A172 (cell line): ENCODE measurements at places on chromosomes 7 and 10.

DNA sequence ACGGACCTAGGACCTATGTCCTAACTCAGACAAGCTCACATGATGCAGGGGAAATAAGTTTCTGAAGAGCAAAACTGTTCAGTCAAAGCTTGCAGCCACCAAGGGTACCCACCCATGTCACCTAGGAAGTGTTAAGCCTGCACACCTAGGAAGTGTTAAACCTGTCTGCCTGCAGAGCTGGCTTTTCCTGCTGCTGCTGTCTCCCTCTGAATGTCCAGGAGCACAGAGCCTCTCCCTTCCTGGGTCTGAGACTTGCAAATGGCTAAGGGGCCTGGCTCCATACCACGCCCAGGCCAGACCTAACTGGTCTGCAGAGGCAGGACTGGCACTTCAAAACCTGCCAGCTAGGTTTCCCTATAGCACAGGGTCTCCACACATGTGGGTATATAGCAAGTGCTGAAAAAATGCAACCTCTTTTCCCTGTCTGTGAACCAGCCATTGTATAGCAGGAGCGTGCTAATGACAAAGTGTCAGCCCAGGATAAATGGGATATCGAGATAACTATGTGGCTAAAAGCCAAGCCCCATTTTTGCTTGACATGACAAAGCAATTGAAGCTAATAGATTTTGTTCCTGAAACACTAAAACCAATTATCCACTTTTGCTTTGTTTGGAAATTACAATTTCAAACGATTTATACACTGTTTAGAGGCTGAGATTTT is 1.5 kb downstream of the GDF2 start:
- DNase-seq: no peak

DNA sequence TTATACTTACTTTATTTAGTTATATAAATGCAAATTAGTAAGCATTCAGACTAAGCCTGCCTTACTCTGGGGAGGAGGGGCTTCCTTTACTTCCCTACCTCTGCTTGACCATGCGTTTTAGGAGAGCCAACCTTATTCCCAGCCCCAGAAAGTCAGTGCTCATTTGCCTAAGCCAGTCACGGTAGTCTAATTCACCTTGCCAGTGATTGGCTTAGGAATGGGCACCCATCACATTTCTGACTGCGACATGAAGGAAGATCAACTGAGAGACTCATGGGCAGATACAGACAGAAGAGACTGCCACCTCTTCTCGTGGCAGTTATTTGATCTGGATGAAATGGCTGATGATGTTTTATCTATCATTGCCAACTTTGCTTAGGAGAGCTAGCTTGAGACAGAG is 29.5 kb downstream of the RPA3 start:
- DNase-seq: no peak

DNA sequence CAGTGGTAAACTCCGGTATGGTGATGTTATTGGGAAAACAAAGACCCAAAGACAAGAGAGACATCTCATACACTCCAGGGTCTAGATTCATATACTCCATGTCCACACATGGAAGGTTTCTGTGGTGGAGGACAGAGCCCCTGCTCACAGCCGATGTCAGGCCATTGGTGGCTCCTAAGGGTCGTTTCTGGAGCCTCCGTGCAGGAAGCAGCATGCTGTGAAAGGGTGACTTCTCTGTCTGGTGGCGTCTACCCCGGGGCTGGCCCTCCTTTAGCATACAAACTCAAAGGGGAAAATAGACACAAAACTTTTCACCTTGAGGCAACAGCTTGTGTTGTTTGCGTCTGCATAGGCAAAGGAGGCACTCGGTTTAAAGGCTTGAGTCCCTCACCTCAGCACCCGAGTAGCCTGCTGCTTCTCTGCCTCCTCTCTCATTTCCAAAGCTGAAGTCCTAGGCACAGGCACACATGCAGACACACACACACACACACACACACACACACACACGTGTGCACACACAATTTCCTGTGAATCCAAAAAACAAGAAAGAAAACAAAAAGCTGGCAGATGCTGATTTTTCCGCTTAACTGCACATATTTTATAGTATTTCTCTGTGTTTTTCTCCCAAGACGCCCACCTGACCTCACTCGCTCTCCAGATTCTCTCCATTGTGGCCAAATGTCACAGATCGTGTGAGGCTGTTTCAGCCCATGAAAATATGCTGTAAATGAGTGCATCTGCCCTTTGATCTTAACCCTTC is 601.4 kb upstream of the MGMT start:
- no peak for DNase-seq

- no peak for DNase-seq
Observed at GRCh38 chr10:34548466-34548865, 266.6 kb downstream of the PARD3 start.

DNA sequence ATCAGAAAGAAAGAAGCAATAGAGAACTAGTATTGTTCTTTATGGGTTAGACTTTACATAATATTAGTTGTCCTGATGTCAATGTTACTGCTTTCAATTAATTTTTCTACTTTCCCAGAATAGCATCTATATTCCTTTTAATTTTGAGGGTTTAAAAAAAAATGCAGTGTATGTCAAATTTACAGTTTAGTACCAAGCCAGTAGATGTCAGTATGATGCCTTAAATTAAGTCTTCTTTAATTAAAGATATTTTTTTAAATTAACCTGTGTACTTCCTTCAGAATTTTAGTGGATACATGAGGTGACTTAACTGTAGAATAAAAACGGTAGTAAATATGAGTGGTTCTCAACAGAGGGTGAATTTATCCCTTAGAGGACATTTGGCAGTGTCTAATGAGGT is 35.2 kb upstream of the STOX1 start:
- no peak for DNase-seq
